Chondrocyte (in vitro differentiated cells): ENCODE measurements at places on chromosomes 13 and 19. TPM values are rescaled to one million over a fixed set of nuclear protein-coding genes. Genes with fewer than 3 reads are reported as not detected.
A peak's percentile ranks its signal among the peaks of the same experiment; 100 is the strongest.

Gene WDR87
- total RNA-seq = not detected in 3 replicates

Gene GRIK5
- 0.36 to 0.59 TPM (median 0.37 TPM) in 3 replicates for total RNA-seq

Gene UBE2L5
- not detected in 3 replicates for total RNA-seq

Gene FUT3
- not detected in 3 replicates for total RNA-seq

- no peak for DNase-seq
- H3K4me3 ChIP-seq = no peak overlapping the region
- H3K36me3 ChIP-seq = peaks cover 24% of the 10 kb centered on the region
- H3K27ac ChIP-seq = no peak overlapping the region
- H3K27me3 ChIP-seq = no peaks in the 10 kb centered on the region
Observed at GRCh38 chr19:4691373-4691772, 21.2 kb upstream of the MYDGF start.

GRCh38 chr13:31121379-31122140, 40.1 kb downstream of the HSPH1 start:
- no peak overlapping the region for H3K27ac ChIP-seq
- DNase-seq = no peak
- peaks cover 48% of the 10 kb centered on the region for H3K27me3 ChIP-seq
- H3K4me3 ChIP-seq = no peak overlapping the region

DNA sequence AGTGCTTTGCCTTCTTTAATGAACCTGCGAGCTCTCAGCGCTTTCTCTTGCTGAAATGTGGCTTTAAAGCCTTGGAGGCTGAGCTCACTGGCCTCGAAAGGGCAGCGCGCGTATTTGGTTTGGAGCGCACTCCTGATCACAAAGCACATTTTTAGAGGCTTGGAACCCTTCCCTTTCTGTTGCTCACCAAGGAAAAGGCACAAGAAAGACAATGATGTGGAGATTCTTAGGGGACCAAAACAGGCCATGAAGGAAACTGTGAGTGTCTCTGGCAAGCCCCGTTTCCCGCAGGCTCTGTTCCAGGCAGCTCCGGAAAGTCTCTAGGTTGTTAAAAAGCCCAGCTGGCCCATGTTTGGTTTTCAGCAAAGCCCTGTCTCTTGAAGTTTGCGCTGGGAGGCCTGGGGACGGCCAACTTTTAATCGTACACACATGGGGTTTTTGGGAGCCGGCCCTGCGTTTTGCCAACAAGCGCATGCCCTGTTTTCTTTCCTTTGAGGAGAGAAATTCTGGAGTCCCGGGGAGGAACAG, 9.4 kb upstream of the SPC24 start:
- H3K4me1 ChIP-seq = peaks cover 23% of the 10 kb centered on the region
- no peak overlapping the region for H3K4me3 ChIP-seq
- H3K27ac ChIP-seq = peak overlapping the region; percentile 49
- no peaks in the 10 kb centered on the region for H3K27me3 ChIP-seq

- H3K27me3 ChIP-seq = peaks cover 3% of the 10 kb centered on the region
- no peak for DNase-seq
- peak overlapping the region; percentile 82 for H3K4me3 ChIP-seq
- H3K27ac ChIP-seq = peak overlapping the region; percentile 70
Observed at GRCh38 chr13:52127783-52128702, 830 bp downstream of the NEK5 start.

DNA sequence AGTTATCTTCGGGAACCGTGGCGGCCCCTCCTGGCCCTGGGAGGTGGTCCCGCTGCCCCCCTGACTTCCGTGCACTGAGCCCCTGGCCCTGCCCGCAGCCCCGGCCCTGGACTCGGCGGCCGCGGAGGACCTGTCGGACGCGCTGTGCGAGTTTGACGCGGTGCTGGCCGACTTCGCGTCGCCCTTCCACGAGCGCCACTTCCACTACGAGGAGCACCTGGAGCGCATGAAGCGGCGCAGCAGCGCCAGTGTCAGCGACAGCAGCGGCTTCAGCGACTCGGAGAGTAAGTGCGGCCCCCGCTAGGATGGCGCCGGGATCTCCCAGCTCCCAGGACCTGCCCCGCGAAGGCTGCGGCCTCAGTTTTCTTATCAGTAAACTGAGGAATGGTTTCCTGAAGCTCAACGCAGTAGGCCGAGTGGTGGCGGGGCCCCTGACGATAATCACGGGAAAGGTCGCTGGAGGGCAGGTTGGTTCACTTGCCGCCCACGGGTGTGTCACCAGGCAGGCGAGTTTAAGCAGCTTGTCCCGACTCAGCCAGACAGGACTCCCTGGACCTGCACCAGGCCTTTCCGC, 924 bp downstream of the RGCC start:
- H3K4me3 ChIP-seq = peak overlapping the region; percentile 59
- peaks cover 35% of the 10 kb centered on the region for H3K27me3 ChIP-seq
- DNase-seq = no peak
- H3K4me1 ChIP-seq = peaks cover 4% of the 10 kb centered on the region
- H3K27ac ChIP-seq = no peak overlapping the region

GRCh38 chr13:77779552-77780272, 82.2 kb downstream of the SLAIN1 start:
- H3K36me3 ChIP-seq = no peaks in the 10 kb centered on the region
- H3K4me3 ChIP-seq = no peak overlapping the region
- no peaks in the 10 kb centered on the region for H3K4me1 ChIP-seq

DNA sequence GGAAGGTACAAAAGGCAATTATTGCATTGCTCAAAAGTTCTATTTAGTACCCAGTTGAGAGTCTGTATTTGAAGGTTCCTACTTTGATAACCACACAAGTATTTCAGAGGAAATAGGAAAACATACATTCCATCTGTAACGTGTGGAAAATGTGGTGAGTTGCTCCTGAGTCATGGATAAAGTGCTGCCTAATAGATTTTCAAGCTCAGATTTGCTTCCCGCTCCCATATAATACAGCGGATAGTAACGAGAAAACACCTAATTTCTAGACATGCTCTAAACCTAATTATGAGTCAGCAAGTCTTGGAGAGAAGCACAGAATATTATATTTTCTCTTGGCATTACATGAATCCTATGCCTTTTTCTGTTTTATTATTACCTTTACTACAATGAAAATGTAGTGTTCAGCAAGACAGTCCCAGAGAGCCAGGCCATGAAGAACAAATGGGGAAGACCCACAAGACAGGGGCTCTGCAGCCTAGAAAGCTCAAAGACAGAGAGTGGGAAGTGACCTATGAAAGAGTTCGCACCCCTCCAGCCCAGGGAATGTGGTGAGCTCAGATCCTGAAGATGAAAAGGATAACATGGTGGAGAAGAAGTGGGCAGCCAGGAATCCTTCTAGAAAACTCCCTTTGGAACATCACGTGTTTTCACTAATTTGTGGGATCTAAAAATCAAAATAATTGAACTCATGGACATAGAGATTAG, 116.1 kb downstream of the STARD13 start:
- H3K4me3 ChIP-seq = no peak overlapping the region
- peaks cover 15% of the 10 kb centered on the region for H3K36me3 ChIP-seq
- no peaks in the 10 kb centered on the region for H3K27me3 ChIP-seq
- DNase-seq = no peak
- peaks cover 80% of the 10 kb centered on the region for H3K4me1 ChIP-seq
- H3K27ac ChIP-seq = peak overlapping the region; percentile 98

DNA sequence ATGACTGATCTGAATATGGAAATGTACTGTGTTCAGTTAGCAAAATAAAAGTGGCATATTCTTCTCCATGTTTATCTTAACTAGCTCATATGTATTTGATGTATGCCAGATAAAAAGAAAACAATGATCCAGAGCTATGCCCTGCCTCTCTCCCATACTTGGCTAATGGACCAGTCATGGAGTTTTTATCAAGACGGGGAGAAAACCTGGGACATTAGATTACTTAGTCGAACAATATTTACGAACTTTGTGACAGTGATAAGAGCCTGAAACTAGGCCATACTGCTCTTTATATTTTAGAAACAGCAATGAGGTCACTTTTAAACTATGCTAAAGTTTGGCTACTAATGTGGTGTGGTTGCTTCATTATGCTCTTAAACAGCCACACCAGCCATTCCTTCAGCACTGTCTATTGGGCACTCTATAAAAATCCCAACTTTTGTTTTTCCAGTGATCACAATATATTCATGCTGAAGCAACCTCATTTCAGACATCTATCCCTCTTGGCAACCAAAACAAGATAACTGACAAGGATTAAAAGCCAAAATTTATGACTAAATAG, 265.0 kb downstream of the FGF14 start:
- no peaks in the 10 kb centered on the region for H3K4me1 ChIP-seq
- H3K27ac ChIP-seq = no peak overlapping the region

DNA sequence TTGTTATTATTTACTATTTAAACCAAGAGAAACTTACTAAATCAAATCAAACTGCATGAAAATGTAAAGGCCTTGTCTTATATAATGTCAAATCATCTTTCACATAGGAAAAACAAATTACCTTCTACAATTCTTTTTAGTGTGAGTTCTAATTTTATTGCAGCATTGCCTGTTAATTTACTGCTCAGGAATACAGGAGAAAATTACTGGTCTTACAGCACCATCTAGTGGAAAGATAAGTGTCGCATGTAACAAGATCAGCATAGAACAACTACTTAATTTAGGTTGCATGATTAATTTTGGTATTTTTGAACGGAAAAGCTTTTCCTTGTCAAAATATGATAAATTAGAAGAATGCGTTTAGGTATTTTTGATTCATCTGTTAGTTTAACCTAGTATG, 502.7 kb downstream of the UQCRFS1 start:
- no peak overlapping the region for H3K27ac ChIP-seq
- H3K36me3 ChIP-seq = no peaks in the 10 kb centered on the region
- H3K27me3 ChIP-seq = peaks cover 16% of the 10 kb centered on the region
- no peak overlapping the region for H3K4me3 ChIP-seq

DNA sequence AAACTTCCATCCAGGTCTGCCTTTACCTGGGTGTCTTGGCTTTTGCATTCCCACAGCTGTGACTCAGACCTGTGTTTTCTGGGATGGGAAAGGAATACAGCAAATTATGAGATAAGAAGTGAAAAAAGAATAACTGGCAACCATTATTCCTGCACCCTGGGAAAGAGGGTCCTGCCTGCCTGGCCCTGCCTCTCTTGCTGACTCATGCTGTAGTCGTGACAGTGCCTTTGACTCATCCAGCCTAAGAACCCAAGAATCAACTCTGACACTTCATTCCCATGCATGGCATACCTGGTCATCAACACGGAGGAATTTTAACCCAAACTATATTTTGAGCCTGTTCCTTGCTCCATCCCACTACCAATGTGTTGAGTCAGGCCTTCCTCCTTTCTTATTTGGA, 185.4 kb upstream of the SERP2 start:
- H3K36me3 ChIP-seq = peaks cover 2% of the 10 kb centered on the region
- no peaks in the 10 kb centered on the region for H3K27me3 ChIP-seq
- DNase-seq = no peak
- H3K4me1 ChIP-seq = peaks cover 4% of the 10 kb centered on the region

DNA sequence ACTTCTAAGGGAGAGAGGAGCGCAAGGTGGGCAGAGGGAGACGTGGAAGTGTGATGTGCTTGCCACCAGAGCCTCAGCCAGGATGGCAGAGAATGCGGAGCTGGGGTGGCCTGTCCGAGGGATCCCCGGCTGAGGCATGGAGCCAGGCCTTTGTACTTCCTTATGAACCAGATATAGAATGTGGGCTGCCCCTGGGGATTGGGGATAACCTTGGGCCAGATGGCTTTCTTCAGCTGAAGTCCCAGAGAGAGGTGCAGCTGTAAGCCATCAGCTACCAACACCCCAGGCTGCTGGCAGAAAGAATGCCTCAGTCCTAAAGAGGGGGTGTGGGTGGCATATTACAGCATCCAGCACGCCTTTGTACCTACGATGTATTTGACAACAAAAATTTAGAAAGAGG, 25.5 kb upstream of the FBXO17 start:
- DNase-seq = no peak
- H3K27ac ChIP-seq = no peak overlapping the region
- no peak overlapping the region for H3K4me3 ChIP-seq
- H3K36me3 ChIP-seq = no peaks in the 10 kb centered on the region

GRCh38 chr13:98515818-98516465, 61.0 kb downstream of the STK24 start:
- H3K36me3 ChIP-seq = peaks cover 8% of the 10 kb centered on the region
- DNase-seq = no peak
- H3K4me3 ChIP-seq = no peak overlapping the region
- peaks cover 21% of the 10 kb centered on the region for H3K4me1 ChIP-seq
- no peak overlapping the region for H3K27ac ChIP-seq

GRCh38 chr13:77329133-77329910, 2.4 kb upstream of the MYCBP2 start:
- no peaks in the 10 kb centered on the region for H3K36me3 ChIP-seq
- peaks cover 2% of the 10 kb centered on the region for H3K27me3 ChIP-seq
- peaks cover 41% of the 10 kb centered on the region for H3K4me1 ChIP-seq
- peak; percentile 94 for DNase-seq
- peak overlapping the region; percentile 96 for H3K4me3 ChIP-seq

DNA sequence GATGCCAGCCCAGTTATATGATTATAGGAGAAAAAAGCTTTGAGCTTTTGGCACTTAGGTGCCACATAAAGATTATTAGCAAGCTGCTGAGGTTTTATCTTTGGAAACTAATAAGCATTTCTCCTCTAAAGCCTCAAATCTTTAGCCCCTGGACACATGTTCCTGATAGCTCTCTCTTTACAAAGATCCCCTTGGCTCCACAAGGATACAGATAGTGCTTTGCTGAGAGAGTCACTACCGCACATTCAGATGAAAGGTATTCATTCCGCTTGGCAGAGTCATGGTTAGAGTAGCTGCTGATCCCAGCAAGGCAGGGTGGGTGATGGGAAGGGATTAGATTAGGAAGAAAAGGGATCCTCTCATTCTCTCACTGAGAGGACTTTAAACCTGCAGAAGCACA, 28.2 kb upstream of the PSG7 start:
- no peaks in the 10 kb centered on the region for H3K36me3 ChIP-seq
- no peaks in the 10 kb centered on the region for H3K27me3 ChIP-seq
- DNase-seq = no peak
- no peaks in the 10 kb centered on the region for H3K4me1 ChIP-seq
- H3K4me3 ChIP-seq = no peak overlapping the region

GRCh38 chr13:54742984-54743383, 1714.4 kb downstream of the OLFM4 start:
- no peak overlapping the region for H3K27ac ChIP-seq
- no peaks in the 10 kb centered on the region for H3K4me1 ChIP-seq
- peaks cover 2% of the 10 kb centered on the region for H3K27me3 ChIP-seq
- no peak for DNase-seq

DNA sequence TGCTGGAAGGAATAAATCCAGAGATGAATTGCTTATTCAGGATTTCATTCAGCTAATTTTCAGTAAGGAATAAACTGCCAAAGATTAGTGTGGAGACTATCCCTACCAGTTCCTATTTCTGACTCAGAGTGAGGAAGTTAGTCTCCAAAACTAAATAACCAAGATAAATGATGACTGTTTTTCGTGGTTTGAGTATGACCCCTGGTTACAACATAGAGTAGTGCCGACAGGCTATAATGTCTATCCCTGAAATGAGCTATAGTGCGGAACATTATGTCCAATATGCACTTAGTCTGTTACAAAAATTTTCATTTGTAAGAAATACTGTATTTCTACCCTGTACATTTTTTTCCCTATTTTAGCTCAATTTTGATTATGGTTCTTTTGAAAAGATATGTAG, 51.4 kb downstream of the NBEA start:
- H3K4me1 ChIP-seq = no peaks in the 10 kb centered on the region
- DNase-seq = no peak
- no peaks in the 10 kb centered on the region for H3K27me3 ChIP-seq
- no peak overlapping the region for H3K4me3 ChIP-seq
